ENCODE measurements at places on chromosomes 3 and 15.
A peak's percentile ranks its signal among the peaks of the same experiment; 100 is the strongest.

DNA sequence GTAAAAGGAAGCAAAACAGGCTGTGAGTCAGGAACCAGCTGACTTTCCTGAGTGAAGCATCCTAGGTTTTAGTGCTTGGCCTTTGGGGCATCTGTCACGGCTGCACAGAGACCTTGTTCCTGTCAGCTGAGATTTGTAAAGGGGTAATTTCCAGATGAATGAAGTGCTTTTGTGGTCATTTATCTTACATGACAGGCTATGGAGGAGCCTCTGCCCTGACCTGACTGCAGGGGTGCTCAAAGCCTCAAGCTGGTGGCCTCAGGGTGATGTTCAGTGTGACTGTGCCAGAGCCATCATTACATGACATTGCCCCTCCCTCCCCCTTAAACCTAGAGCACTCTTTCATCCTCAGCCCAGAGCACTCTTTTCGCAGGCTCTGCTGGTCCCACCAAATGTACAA is 132.5 kb downstream of the ARNT2 start:
- DNase-seq, result no peak

DNA sequence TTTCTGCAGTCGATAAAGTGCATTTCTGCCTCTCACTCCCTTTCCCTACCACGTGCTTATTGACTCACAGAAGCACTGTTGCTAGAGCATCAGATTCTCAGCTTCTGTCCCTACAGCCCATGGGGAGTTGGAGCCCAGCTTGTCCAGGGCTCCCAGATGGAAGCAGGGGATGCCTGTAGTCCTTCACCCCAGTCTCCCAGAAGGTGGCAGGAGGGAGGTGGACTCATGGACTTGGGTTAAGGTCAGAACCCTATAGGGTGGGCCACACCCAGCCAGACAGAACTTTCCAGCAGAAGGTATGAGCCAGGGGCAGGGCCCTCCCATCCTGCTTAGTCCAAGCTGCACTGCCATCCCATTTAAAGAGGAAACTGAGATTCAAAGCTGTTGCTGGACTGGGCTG is 33.1 kb upstream of the SEMA3F start:
- no peak for DNase-seq

GRCh38 chr3:179286331-179286730 is 35.4 kb upstream of the KCNMB3 start:
- DNase-seq, result no peak

- DNase-seq, result no peak
Observed at GRCh38 chr3:165202995-165203394, 6.8 kb upstream of the SLITRK3 start.

GRCh38 chr15:47179988-47180387 is 537.3 kb upstream of the SEMA6D start:
- no peak for DNase-seq

- DNase-seq, result no peak
Observed at GRCh38 chr3:114902691-114903101, 244.4 kb downstream of the ZBTB20 start.

DNA sequence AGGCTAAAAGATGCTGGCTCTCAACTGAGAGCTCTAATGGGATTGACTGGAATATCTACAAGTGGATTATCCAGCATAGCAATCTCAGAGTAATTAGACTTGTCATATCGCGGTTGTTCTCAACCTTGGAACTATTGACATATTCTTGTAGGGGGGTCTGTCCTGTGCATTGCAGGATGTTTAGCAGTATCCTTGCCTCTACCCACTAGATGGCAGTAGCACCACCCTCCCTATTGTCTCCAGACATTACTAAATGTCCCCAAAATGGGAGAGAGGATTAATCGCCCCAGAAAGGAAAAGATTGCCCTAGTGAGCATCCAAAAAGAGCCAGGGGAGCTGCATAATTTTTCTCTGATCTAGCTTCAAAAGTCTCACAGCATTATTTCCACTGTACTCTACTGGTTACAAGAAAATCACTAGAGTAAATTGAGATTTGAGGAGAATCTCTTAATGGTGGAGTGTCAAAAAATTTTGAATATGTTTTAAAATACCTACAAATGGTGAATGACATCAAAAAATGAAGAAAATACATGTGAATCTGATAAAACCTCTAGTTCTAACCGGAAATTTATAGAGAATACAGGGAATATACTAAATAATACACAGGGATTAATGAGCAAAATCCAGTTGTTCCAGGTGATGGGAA is 388.2 kb upstream of the AGTR1 start:
- peak; percentile 57 for DNase-seq

DNA sequence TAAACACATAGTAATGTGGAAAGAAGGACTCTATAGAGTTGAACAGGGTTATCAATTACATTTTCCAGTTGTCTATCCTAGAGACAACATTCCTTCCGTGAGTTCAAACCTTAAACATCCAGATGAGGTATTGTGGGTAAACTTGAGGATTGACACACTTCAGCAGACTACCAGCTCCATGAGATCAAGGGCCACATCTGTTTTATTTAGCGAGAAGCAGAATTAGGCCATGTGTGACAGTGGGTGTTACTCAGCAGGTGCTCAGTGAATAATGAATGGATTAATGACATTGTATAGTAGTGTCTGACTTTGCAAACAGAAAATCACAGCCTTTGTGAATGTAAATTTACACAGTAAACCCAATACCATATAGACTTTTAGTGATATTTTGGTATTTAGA is 941.1 kb upstream of the CFAP20DC start:
- DNase-seq, result no peak

DNA sequence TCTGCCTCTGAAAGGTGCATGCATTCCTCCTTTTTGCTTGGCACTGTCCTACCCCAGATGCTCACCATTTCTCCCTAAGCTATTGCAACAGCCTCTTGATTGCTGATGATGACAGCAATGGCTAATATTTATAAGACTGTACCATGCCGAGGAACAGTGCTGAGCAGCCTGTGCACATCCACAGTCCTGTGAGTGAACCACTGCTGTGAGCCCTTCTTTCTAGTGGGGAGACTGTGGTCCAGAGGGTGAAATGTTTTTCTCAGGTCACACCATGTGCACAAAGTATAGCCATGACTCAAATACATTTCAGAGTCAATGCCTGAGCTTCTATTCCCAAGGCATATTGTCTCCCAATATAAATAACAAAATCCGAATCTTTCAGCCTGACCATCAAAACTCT is 231.2 kb upstream of the LRTM1 start:
- DNase-seq, result no peak

- no peak for DNase-seq
Observed at GRCh38 chr3:103389356-103389755, 954.5 kb downstream of the ZPLD1 start.

DNA sequence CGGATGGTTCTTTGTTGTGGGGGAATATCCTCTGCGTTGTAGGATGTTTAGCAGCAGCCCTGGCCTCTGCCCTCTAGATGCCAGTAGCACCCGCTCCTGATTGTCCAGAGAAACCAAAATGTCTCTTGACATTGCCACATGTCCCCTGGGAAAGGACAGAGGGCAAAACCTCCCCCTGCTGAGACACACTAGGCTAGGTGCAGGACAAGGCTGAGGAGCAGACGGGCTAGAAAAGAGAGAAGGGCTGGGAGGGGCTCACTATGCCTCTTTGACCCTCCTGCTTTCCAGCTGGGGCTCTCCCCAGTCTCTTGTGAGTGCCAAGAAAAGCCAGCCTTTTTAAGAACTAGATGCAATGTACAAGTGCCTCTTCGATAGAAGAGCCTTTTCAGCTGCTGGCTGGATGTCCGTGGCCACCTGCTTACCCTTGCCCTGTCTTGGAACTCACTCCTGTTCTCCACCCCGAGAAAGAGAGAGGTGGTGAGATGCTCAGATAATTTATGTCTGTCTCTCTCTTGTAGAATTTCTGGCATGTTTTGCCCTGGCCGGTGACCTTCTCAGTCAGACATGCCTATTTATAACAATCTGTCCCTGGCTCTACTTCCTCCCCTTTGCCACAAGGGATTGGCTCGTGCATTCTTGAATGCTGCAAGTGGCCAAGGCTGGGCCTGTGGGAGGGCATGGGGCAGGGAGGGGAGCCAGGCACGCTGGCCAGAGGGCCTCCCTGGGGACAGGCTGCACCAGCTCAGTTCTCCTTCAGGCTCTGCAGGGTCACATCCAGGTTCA is 142.6 kb downstream of the RPLP1 start:
- no peak for DNase-seq

DNA sequence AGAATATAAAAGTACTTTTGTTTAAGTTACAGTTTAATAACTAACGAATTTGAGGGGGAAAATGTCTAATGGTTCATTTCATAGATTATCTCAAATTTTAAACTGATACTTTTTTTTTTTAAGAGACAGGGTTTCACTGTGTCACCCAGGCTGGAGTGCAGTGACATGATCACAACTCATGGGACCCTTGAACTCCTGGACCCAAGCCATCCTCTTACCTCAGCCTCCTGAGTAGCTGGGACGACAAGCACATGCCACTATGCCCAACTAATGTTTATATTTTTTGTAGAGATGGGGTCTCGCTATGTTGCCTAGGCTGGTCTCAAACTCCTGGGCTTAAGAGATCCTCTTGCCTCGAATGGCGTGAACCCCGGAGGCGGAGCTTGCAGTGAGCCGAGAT is 16.5 kb downstream of the LRRC58 start:
- no peak for DNase-seq

DNA sequence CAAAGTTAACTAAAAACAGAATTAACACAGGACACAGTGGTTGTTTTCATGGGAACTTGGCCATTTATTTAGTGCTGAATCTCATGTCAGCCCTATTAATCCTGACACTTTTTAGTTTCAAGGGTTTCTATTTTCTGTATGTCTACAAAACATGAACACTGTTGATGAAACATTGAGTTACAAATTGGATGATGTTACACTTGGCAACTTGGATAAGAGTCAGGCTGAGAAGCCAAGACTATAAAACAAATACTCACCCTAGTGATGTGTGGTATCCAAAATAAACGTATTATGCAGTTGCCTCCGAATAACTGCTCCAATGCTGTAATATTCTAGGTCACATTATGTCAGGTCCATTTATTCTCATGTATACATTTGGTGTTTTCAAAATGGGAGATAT is 349.6 kb downstream of the ZIC1 start:
- no peak for DNase-seq

GRCh38 chr3:122200661-122201060 is 17.2 kb downstream of the CASR start:
- no peak for DNase-seq

- DNase-seq, result no peak
Observed at GRCh38 chr15:92105611-92106010, 252.1 kb downstream of the SLCO3A1 start.

GRCh38 chr3:15332405-15333098 is at the start of gene SH3BP5:
SH3BP5 (minus strand) TSS chr3:15332586; CDS start chr3:15332408, 178 bp downstream.
- DNase-seq, result no peak

- no peak for DNase-seq
Observed at GRCh38 chr15:95174301-95175259, 943.2 kb downstream of the MCTP2 start.

DNA sequence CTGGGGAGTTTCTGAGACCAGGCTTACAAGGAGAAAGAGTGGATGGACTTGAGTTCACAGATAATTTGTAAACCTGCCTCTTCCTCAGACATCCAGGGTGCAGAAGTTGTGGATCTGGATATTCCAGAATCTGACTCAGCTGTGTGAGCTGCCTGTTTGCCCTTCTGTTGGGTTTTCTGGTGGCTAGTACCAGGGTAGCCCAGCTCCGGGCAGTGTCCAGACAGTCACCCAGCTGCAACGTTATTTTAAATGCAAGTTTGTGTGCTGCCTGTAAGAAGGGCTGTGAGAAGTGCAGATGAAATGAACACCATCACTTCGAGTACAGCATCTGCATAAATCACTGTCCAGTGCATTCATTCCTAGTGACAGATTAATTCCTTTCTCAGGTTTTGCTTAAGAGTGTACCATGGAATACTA is 1053.0 kb downstream of the TUSC7 start:
- DNase-seq, result no peak

DNA sequence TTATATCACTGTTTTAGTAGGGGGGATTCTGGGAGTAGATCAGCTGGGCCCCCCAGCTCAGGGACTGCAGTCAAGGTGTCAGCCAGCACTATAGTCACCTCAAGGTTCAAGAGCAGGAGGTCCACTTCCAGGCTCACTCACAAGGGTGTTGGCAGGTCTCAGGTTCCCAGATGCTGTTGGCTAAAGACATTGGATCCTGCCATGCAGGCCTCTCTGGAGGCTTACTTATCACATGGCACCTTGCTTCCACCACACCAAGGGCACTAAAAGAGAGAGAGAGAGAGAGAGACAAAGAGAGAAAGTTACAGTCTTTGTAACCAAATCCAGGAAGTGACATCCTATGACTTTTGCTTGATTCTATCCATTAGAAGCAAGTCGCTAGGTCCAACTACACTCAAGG is 7.5 kb upstream of the PPP1R14D start:
- no peak for DNase-seq

- DNase-seq, result no peak
Observed at GRCh38 chr15:82656641-82657266, 9.6 kb upstream of the CPEB1 start.

GRCh38 chr15:74172701-74173379 is 670 bp upstream of the ISLR start:
- DNase-seq, result no peak

GRCh38 chr3:16388850-16389441 is 123.9 kb downstream of the OXNAD1 start:
- DNase-seq, result no peak

DNA sequence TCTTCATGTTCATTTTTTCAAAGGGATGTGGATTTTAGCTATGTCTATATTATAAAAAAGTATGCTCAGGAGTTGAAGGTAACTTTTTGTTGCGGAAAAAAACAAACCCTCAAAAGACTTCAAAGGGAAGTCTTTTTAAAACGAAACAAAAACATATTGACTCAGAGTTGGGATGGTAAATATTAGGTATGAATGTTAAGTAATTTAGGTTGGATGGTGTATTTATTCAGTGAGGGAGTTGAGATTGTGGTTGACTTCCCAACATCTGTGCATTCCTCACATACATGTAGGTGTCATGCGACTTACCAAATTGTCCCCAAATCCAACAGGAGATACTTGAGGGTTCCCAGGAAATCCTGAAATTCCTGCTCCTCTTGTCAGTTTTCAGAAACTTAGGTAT is 32.7 kb upstream of the PLSCR5 start:
- no peak for DNase-seq

GRCh38 chr15:99906793-99907192 is 173.6 kb upstream of the LYSMD4 start:
- no peak for DNase-seq

DNA sequence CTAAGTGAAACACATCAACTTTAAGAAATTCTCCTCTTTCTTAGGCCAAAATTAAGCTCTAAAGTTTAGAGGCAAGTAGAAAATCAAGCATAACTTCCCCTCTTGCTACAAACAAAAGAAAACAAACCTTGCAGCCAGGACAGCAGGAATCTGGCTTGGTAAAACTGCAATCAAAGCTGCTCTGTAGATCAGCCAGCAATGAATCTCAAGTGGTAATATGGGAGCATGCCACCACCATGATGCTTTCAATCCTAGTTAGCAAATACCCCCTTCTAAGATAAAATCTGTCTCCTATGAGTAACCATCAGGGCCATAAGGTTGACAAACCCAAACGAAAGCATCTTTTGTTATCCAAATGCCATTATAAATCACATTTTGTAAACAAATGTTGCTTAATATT is 208.3 kb upstream of the PLSCR5 start:
- no peak for DNase-seq

Measured in COLO829 (cell line).